ENCODE measurements at places on chromosomes 4 and X. TPM values are rescaled to one million over a fixed set of nuclear protein-coding genes. Genes with fewer than 3 reads are reported as not detected.

DCLK2 gene
- total RNA-seq = 2.9 TPM

CFAP99 gene
- not detected for total RNA-seq

RHOH gene
- total RNA-seq = not detected

TMPRSS11F gene
- total RNA-seq = not detected

DDIT4L gene
- total RNA-seq = 3.2 TPM
